ENCODE measurements at places on chromosomes 2 and 18.

- no peak for DNase-seq
Observed at GRCh38 chr18:24488824-24489493, 28.5 kb downstream of the HRH4 start.

DNA sequence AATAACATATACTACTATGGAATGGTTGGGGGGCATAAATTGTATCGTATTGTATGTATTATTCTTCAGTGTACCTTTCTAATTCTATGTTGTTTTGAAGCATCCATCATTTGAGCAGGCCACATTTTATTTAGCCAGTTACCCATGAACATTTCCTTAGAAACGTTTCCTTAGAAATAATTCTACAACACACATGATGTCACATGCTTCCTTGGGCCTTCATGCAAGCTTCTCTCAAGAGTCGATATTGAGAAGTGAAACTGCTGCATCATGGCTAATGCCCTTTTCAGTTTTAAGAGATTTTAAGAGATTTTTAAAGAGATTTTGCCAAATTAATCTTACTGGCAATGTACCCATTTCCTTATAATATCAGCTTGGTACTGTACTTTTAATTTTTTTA is 63.9 kb downstream of the ALPK2 start:
- no peak for DNase-seq

GRCh38 chr18:58208207-58208932 is 164.3 kb downstream of the NEDD4L start:
- DNase-seq: no peak

- no peak for DNase-seq
Observed at GRCh38 chr18:24725644-24726415, 265.4 kb downstream of the HRH4 start.

GRCh38 chr18:5369513-5369912 is 74.0 kb upstream of the ZBTB14 start:
- no peak for DNase-seq

GRCh38 chr18:79019881-79020280 is 40.3 kb downstream of the SALL3 start:
- no peak for DNase-seq

DNA sequence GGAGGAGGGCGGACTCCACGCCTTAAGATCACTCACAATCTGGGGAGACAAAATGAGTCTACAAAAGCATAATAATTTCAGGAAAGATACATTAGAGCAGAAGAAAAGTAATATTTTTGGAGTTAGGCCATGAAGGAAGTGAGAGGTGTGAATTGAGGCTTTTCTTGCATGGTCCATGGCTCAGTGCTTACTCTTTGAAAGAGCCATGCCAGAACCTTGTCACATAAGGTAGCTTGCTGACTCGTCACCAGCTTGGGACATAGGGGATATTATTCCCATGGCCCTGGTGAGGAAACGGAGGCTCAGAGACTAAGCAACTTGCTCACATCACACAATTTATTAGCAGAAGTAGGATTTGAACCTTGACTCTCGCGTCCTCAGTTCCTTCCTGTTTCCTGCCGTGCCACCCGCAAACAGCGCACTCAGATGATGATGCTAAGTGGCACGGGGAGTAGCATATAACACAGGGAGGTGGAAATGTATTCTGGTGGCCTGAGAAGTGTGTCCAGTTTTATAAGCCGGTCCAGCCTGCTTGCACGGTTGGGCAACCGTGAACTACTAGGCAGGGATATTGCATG is 312.2 kb upstream of the EPAS1 start:
- no peak for DNase-seq

DNA sequence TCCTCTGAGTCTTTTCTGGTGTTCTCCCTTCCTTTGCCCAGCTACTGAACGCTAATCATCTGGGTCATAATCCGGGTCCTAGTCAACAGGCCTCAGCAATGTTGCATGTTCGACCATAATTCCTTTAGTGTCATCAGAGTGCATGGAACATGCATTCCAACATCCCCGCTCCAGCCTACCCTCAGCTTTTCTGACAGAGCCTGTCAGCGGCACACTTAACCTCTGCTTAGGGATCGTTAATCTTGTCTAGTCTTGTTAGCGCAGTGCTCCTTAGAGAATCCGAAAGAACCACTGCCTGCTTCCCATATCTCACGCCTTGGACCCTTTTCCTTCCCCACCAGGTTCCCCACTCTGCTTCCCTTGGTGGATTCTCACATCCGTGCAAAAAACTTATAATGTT is 767.9 kb upstream of the ID2 start:
- no peak for DNase-seq

DNA sequence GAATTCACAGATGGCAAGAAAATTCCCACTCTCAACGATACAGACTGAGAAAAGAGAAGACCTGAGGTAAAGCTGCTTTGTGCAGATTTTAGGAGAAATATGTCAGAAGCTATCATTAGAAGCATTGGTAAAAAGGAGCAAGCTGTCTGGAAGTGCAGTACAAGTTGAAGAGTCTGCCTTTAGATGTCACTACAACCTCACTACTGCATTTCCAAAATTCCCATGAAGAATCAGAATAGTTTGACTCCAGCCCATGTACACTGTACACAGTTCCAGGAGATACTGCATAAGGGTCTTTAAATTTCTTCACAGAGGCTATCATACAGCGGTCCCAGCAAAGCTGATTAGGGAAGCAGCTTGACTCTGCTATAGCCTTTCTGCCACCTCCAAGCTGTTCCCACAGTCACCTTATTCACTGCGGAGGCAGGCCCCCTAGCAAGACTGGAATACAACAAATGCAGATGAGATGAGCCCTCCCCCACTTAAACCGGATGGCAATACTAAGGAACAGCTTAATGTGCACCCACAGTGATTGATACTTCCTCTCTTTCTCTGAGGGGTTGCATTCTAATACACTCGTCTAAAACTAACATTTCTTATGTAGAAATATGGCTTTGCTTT is 527.4 kb downstream of the TMEM182 start:
- no peak for DNase-seq

GRCh38 chr2:181581534-181581933 is 75.4 kb downstream of the CERKL start:
- no peak for DNase-seq

DNA sequence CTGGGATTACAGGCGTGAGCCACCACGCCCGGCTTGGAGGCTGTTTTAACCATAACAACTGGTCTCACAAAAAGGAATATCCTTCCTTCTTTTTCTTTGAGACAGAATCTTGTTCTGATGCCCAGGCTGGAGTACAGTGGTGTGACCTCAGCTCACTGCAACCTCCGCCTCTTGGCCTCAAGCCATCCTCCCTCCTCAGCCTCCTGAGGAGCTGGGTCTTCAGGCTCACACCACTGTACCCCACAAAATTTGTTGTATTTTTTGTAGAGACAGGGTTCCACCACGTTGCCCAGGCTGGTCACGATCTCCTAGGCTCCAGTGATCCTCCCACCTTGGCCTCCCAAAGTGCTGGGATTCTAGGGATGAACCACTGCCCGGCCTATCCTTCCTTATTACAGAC is 21.7 kb downstream of the CTIF start:
- no peak for DNase-seq

DNA sequence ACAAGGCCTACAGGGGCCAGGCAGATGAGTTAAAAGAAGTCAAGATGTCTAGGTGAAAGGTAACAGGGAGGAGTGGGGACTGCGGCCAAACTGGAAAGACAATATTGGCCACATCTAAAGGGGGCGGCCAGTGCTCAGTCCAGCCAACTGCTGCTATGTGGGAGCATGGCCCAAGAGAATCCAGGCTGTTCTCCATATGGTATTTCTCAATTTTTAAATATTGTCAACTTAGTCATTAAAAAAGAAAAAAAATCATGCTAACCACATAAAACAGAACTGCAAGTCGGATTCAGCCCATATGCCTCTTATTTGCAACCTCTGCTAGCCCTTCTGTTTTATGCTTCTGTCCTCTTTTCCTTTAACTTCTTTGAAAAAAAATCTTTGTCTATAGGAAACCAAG is 14.8 kb downstream of the TRABD2A start:
- DNase-seq: no peak

DNA sequence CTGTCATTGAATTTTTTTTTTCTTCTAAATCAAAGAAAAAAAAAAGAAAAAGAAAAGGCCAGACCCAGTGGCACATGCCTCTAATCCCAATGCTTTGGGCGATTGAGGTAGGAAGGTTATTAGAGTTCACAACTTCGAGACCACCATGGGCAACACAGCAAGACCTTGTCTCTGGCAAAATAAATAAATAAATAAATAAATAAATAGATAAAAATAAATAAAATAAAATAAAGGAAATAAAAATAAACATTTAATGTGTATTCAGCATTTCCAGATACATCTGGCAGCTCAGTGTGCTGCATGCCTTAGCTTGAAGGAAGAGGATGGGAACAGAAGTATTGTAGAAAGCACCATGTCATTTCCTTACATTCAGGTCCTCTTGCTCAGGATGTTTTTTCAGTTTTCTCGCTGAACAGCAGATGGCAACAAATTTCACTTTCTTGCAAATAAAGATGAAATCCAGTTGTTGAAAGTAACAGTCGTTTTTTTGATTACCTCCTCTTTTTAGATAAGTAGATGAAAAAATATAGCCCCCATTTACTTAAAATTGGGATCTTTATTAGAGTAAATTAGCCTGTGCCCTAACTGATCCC is 25.7 kb upstream of the FAM178B start:
- no peak for DNase-seq

- no peak for DNase-seq
Observed at GRCh38 chr2:100903534-100904258, 83.8 kb downstream of the NPAS2 start.

GRCh38 chr2:109456776-109457175 is 157.0 kb downstream of the SEPTIN10 start:
- DNase-seq: no peak

DNA sequence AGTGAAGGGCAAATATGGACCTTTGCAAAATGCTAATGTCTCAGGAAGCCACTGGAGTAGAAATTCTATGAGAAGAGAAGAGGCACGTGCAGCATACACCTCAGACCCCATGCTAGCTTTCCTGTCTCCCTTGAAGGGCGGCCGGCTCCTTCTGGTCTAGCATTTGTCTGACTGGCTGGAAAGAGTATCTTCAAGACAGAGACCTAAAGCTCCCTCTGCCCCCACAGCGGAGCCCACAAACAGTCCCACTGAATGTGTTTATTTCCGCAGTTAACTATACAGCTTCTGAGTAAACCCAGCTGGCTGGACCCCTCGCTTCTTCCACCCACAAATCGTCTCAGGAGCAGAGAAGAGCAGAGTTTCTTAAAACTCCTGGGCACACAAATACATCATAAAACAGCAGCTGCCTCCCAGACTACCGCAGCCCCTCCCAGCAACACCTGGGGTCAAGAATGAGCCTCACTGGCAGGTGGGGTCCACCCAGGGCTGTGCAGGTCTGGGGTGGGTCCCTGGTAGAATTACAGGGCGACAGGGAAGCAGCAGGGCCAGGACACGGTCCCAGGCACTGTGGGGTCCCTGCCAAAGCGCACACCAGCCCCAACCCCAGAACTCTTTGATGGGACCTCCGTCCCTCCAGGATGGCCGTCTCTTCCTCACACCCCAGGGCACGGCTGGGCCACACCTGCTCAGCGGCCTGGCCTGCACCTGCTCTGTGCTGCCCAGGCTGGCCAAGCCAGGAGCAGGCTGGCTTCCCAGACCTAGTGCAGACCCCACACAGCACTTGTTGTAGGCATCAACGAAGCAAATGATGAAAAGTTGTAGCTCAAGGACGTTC is 103.8 kb downstream of the PXDN start:
- DNase-seq: no peak

DNA sequence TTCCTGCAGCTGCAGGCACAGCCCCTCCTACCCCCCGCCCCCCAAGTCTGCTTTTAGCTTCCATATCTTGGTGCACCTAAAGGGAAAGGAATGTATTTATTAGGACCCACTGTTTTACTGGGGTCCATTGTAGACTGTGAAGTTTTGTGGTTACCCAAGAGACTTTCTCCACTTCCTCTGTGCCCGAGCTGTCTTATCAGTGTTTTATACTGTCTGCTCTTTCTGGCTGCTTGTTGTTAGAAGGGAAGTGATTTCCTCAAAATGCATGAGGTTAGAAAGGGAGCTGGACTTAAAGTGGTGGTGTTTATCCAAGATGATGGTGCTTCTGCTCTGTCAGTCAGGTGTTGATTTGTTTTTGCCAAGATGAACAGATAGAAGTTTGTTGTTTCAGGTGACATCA is 85.0 kb downstream of the PTH2R start:
- DNase-seq: no peak

DNA sequence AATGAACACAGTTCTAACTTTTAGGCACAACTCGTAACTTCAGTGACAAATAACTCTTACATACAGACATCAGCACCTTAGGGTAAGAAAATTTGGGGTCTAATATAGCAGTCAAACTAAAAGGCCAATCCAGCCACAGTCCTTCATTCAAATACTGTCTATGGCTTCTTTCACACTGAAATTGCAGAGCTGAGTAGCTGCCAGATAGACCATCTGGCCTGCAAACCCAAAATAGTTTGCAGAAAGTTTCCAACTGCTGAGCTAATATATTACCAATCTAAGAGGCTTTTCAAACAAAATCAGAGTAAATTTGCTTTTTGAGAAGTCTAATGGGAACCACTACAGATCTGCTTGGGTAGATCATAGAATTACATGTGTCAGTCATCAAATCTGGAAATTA is 183.4 kb downstream of the GALR1 start:
- no peak for DNase-seq

- no peak for DNase-seq
Observed at GRCh38 chr2:100782380-100782878, 37.5 kb upstream of the NPAS2 start.

- DNase-seq: no peak
Observed at GRCh38 chr18:76679945-76680344, 142.4 kb upstream of the ZNF236 start.

DNA sequence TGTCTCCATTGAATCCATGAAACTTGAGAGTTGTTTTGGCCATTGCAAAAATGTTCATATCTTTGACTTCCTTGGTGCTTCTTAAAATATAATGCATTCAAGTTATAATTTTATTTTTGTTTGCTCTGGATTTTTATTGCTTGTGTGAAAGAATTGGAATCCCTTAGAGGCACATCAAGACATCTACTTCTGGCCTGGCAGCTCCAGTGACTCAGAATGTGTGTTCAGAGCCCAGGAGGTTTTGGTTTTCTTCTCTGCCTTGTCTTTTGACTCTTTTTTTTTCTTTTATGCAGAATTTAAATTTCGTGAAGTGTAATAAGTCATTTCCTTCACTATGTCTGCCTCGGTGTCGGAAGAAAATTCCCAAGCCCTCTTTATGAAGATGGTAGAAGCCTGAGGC is 180.2 kb downstream of the LTBP1 start:
- no peak for DNase-seq

DNA sequence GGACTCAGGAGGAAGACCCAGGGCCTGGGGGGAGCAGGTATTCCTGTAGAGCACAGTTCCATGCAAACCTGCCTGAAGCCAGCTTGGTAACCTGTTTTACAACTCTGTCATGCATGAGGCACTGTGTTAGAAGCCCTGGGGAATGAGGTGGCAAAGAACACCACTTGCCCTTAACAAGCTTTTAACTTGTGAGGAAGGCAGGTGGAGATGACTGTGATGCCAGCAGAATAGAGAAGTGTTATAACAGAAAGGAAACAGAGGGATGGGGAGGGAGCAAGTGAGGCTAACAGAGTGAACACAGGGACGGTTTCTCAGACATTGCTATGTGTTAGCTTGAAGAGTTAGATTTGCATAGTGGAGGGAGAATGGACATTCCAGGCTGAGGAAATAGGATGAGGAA is 11.5 kb upstream of the IL1A start:
- no peak for DNase-seq

Measured in glutamatergic neuron (in vitro differentiated cells).